ENCODE measurements at places on chromosomes 3 and 15.

DNA sequence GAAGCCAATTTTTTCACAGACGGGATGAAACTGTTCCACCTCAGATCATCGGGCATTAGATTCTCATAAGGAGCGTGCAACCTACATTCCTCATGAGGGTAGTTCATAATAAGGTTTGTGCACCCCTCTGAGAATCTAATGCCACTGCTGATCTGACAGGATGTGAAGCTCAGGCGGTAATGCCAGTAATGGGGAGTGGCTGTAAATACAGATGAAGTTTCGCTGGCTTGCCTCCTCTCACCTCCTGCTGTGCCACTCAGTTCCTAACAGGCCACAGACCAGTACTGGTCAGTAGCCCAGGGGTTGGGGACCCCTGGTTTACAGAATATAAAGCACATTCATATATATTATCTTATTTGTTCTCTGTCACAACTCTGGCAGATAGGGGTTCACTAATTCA lies 2.1 kb upstream of the LIMD1 start:
- no peak for DNase-seq

GRCh38 chr15:38040615-38041014 lies 106.2 kb downstream of the TMCO5A start:
- no peak for DNase-seq

DNA sequence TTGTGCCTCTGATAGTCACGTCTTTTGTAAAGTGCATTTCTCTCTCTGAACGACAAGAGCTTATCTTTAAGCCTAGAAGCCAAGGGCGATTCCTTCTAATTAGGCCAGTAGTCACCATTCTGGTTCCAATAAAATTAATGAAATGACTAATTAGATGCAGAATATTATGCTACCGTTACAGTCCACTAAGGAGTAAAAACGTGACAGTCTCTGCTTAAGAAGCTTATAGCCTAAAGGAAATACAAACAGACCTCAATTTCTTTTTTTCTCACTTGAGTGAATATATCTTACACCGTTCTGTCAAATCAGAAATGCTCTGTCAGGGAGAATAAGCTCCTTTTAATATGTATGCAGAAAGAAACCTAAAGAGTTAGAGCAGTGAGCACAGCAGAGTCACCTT lies 236.1 kb downstream of the CD47 start:
- no peak for DNase-seq

- DNase-seq: no peak
These were observed 5.8 kb downstream of the GPR171 start for GRCh38 chr3:151197228-151197627.

GRCh38 chr3:156681002-156681401 lies 6.6 kb downstream of the TIPARP start:
- DNase-seq: no peak

DNA sequence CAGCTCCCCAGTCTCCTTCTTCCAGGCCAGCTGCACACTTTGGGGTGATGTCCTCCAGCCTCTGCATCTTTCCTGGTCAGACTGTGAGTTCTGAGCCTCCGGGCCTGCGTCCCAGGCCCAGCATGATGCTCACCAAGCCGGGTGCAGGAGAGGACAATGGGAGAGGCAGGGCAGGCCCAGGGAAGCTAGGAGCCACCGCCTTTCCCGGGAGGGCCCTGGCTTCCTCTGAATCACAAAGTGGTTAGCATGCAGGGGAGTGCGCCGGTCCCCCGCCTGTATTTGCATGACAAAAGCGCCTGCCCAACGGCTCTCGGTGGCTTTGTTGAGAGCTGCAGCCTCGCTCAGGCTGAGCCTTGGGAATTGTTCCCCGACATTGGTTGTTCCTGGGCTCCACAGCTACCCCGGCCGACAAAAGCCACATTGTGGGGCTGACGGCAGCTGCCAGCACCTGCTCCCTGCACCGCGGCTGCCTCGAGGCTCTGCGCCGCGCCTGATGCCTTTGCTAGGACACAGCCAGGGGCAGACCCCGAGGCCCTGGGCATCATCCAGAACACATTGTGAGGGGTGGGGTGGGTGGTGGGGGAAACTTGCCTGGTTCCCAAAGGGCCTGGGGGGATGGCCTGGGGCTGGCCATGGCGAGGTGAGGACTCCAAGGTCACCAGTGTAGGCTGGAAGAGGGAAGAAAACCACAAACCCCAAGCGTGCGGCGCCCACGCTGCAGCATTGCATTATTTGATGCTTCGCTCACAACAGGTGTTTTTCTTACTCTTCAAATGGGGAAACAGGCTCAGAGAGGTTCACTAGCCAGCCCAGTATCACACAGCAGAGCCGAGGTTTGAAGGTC lies 20.0 kb upstream of the KLF13 start:
- DNase-seq: no peak

GRCh38 chr15:41019174-41019573 lies 65.9 kb downstream of the CHAC1 start:
- DNase-seq: no peak

DNA sequence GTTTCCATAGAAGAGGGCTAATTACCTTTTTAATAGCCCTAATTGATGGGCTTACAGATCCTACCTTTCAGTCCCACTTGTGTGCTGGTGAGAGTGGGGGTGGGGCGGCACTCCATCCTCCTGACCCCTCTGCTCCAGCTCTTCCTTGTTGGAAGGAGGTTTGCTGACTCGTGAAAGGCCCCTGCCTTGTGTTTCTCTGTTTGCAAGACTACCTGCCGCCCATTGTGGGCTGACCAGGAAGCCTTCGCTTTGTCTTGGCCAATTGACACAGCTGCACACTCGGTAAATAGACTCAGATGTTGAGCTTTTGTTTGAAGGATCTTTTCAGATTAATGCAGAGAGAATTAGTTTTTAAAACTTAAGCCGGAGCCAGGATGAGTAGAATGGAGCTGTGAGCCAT lies 197.3 kb upstream of the HES1 start:
- DNase-seq: no peak

DNA sequence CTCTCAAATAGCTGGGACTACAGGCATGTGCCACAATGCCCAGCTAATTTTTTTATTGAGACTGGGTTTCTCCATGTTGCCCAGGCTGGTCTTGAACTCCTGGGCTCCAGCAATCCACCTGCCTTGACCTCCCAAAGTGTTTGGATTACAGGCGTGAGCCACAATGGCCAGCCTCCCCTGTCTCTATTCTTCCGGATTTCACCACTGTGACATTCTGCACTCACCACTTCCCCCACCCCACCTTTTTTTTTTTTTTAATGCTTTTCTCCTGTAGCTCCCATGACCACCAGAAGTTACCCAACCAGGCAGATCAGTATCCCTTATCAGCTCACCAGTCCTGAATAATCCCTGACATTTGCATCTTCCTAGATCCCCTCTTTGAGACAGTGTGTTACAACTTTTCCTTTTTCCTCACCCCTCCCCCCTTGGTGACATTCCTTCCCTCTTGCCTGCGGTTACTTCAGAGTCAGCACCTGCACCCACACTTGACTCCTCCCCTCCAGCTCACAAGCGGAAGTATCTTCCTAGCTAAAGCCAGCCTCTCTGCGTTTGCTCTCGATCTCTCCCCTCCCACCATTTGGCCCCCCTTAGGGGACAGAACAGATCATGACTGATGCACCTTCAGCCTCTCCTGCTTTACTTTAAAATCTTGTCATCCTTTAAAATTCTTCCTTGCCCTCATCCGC lies 13.5 kb upstream of the ZNF592 start:
- DNase-seq: peak; percentile 76

- DNase-seq: peak; percentile 55
These were observed 1.3 kb downstream of the SMC4 start for GRCh38 chr3:160400702-160401150.

GRCh38 chr3:149299938-149300801 lies 33.3 kb downstream of the TM4SF18 start:
- DNase-seq: no peak

GRCh38 chr3:150372722-150373121 lies 35.4 kb upstream of the TSC22D2 start:
- DNase-seq: no peak

- DNase-seq: no peak
These were observed 8.7 kb downstream of the U2SURP start for GRCh38 chr3:143010024-143010423.

DNA sequence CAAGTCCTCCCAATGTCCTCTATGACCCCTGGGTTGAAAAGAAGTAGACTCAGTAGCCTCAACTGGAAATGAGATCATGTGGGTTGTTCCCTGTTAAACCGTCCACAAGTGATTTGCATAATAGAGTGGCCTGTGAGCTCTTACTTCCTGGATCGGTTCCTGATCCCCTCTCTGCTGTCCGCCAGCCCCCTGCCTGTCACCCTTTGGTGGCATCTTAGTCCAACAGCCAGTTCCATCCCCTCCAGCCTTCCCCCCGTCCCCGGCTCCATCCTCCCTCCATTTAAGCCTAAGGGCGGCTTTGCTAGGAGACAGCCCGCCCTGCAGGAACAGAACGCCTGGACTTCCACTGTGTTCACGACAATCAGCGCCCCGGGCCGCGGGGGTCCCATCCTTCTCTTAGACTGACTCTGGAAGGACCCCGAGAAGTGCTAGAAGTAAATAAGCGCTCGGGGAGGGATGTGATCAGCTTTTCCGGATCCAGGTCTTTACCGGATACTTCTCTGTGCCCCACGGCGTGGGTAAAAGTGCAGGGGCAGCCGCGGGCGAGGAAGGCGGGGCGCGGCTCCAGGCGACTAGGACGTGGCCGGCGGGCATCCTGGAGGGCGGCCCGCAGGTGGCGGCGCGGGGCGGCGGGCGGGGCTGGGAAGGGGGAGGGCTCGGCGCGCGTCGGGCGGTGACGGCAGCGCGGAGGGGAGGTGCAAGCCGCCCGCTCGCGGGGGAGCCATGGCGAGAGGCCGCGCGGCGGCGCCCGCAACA lies 51.2 kb upstream of the ULK4 start:
- DNase-seq: peak; percentile 88

- DNase-seq: no peak
These were observed 4.1 kb downstream of the P3H2 start for GRCh38 chr3:190116551-190117067.

Measured in CD8-positive, alpha-beta T cell (primary cell).